Erythroblast (primary cell): ENCODE measurements at places on chromosomes 16 and 17.

- no peak for DNase-seq
Measured at GRCh38 chr16:31400191-31400590, 7.1 kb downstream of the ITGAD start.

DNA sequence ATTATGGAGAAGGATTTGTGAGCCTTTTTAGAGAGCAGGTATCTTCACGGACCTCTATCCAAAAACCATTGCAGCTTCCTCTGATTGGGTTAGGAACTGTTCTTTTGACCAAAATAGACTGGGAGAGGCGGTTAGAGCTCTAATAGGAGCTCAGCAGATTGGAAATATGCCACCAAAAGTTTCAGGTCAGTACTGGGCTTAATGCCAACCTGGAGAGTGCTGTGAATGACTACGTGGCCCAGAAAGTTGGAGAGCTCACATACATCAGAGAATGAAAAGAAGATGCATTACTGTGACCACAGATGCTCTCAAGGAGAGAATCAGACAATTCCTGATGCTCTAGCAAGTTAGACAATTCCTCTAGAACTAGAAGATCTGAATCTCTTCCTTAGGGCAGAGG, 86.5 kb downstream of the ABCA8 start:
- no peak for DNase-seq

DNA sequence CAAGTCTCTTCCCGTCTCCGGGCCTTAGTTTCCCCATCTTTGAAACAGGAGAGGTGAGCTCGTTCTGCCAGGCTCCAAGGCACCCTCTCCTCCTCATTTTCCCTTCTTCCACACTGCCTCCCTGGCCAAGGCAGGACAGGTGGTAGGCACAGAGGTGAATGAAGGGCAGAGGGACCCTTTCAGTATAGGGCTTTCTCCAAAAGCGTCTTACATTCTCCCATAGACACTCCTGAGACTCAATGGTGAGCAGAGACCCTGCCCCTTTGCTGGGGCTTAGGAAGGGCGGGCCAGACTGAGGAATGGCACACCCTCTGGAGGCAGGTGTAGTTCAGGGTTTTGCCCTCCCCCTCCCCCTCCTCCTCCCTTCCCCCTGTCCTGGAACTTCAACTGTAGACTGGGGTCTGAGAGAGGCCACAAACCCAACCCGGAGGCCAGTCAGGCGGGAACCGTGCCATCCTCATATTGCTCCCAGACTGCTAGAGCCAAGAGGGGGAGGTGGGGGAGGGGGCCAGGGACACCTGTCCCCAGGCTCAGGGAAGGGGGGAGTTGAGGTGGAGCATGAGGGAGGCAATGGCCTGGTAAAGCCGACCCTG, 1.9 kb downstream of the PLEKHH3 start:
- no peak for DNase-seq

DNA sequence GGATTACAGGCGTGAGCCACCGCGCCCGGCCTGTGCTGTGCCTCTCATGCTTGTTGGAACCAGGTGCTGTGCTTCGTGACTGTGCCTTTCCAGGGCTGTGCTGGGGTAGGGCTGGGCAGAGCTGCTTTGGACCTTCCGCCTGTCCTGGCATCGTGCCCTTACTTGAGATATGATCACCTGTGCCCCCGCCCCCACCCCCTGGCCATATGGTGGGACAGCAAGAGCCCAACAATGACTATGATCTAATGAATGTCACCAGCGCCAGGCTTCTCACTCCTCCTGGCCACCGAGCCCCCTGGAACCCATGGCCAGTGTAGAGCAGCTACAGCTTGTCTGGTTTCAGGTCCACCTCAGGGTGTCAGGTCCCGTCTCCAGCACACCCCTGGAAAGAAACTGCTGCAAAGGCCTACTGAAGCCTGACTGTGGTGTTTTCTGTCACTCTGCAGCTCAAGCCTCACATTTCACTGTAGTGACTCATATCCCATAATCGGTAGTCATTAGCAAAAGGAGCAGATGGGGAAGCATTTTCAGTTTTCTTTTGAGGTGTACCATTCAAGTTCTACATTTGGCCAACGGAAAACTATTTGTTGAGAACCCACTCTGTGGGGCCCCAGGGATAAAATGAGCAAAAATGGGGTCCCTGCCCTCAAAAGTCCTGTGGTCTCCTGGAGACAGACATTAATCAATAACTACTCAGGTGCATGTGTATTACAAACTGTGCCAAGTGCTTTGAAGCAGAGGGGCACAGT, 22.1 kb downstream of the FCSK start:
- DNase-seq, result peak; percentile 18
